Muscle of leg (tissue), 16 donors: ENCODE measurements at places on chromosomes 3 and 15. TPM values are rescaled to one million over a fixed set of nuclear protein-coding genes. Genes with fewer than 3 reads are reported as not detected.

DNA sequence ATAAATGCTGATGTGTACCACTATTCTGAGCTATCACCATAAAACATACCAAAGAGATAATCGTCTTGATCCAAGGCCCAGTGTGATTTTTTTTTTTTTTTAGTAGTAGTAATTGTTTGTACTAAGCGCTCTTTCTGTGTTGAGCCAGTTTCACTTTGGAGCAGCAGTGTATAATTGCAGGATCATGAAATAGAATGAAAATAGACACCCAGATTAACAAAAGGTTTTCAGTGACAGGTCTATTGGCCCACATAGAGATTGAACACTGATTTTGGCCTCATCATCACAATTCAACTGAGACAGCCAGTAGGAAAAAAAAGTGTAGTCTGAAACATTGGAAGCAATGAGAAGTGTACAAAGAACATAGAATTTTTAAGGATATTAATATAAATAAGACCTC lies 749.8 kb downstream of the NAALADL2 start:
- H3K4me3 ChIP-seq, result no peak overlapping the region
- H3K27me3 ChIP-seq, result no peaks in the 10 kb centered on the region
- no peak overlapping the region for H3K27ac ChIP-seq
- H3K36me3 ChIP-seq, result no peaks in the 10 kb centered on the region
- peak; percentile 10 for DNase-seq

The C3orf22 gene
- total RNA-seq, result 0.04 TPM

GRCh38 chr3:149487598-149488197 lies 13.2 kb downstream of the TM4SF4 start:
- H3K4me3 ChIP-seq, result no peak overlapping the region
- no peaks in the 10 kb centered on the region for H3K27me3 ChIP-seq
- DNase-seq, result no peak
- no peaks in the 10 kb centered on the region for H3K36me3 ChIP-seq
- H3K4me1 ChIP-seq, result no peaks in the 10 kb centered on the region

- H3K27ac ChIP-seq, result no peak overlapping the region
- no peak overlapping the region for H3K4me3 ChIP-seq
- H3K4me1 ChIP-seq, result peaks cover 24% of the 10 kb centered on the region
- no peaks in the 10 kb centered on the region for H3K36me3 ChIP-seq
Observed at GRCh38 chr15:70412794-70413193, 315.1 kb upstream of the TLE3 start.

The MME gene
- total RNA-seq, result 16.1 TPM

GRCh38 chr15:62453981-62454380 lies 288.9 kb upstream of the C2CD4B start:
- no peak for DNase-seq
- H3K27me3 ChIP-seq, result no peaks in the 10 kb centered on the region
- H3K27ac ChIP-seq, result peak overlapping the region; percentile 88

The ZNF501 gene
- total RNA-seq, result 8.6 TPM

The SYNPR gene
- total RNA-seq, result 0.04 TPM

DNA sequence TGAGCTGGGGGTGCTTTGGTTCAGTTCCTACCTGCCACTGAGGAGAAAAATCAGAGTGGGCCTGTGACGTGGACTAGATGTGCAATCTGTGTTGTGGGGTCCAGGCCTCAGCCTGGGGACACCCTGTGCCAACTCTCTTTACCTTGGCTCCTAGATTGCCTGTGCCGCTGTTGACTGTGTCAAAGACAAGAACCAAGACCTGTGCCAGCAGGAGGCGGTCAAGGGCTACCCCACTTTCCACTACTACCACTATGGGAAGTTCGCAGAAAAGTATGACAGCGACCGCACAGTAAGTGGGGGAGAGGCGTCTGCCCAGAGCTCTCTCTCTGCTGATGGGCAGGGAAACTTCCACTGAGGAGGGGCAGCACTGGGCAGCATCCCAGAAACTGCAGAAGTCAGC lies 40.6 kb upstream of the SEC22A start:
- no peaks in the 10 kb centered on the region for H3K27me3 ChIP-seq
- H3K4me1 ChIP-seq, result peaks cover 4% of the 10 kb centered on the region
- H3K4me3 ChIP-seq, result no peak overlapping the region
- H3K36me3 ChIP-seq, result peaks cover 30% of the 10 kb centered on the region

The RHOV gene
- total RNA-seq, result 0.13 TPM

DNA sequence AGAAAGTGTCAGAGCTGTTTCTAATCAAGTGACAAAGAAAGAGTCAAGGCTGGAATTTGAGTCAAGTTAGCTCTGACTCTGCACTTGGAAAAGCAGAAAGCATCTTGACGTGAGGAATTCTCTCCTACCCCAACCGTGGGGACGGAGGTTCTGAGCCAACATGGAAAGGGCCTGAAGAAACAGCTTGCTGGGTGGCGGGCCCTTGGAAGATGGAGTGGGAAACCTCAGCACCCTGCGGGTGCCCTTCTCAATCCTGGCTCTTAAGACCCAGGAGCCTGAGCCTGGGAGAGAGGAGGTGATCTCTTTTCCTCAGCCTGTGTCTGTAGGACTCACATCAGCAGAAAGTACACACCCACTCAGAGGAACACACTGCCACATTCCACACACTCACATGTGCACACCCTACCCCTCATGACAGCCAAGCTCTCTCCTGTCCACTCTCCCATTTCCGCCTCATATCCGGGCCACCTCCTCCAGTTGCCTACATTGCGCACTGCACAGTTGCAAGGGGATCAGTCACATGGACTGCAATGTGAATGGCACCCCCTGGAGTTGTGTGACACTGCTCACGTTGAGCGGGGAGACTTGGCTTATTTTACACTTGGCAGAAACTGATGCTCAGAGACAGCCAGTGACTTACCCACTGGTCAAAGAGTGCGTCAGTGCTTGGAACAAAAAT lies 101.5 kb upstream of the SLC6A6 start:
- no peak for DNase-seq
- H3K27ac ChIP-seq, result no peak overlapping the region
- H3K4me3 ChIP-seq, result no peak overlapping the region

GRCh38 chr15:41944313-41944940 lies 27.9 kb downstream of the EHD4 start:
- H3K4me3 ChIP-seq, result no peak overlapping the region
- peaks cover 73% of the 10 kb centered on the region for H3K4me1 ChIP-seq
- DNase-seq, result peak; percentile 83
- H3K36me3 ChIP-seq, result peaks cover 6% of the 10 kb centered on the region
- H3K27ac ChIP-seq, result peak overlapping the region; percentile 81

The PLA2G4E gene
- 0.80 TPM for total RNA-seq

The CMTM6 gene
- 25.9 TPM for total RNA-seq

DNA sequence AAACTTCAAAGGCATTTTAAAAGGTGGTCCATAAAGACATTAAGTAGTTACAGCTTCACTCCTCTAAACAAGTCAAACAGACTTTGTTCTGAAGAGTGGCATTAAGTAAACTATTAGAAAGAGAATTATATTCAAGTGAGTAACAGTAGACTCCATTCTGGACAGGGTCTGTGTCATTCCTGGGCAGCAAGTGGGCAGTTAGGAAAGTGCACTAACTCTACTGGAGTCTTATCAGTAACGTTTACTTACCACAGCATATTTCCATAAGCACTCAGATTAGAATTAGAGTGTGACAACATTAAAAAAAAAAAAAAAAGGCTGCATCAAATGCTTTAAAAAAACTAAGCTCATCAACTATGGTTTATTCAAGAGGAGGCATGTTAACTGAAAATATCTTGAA lies 10.6 kb downstream of the UBR1 start:
- no peaks in the 10 kb centered on the region for H3K27me3 ChIP-seq
- DNase-seq, result no peak
- H3K4me3 ChIP-seq, result no peak overlapping the region
- H3K27ac ChIP-seq, result no peak overlapping the region
- no peaks in the 10 kb centered on the region for H3K4me1 ChIP-seq

The TCTA gene
- 13.3 TPM for total RNA-seq

- H3K27me3 ChIP-seq, result no peaks in the 10 kb centered on the region
- DNase-seq, result no peak
- H3K36me3 ChIP-seq, result no peaks in the 10 kb centered on the region
- no peak overlapping the region for H3K27ac ChIP-seq
- H3K4me3 ChIP-seq, result no peak overlapping the region
- no peaks in the 10 kb centered on the region for H3K4me1 ChIP-seq
Observed at GRCh38 chr3:87949189-87949878, 109.5 kb downstream of the CGGBP1 start.

The SLC51B gene
- 0.71 TPM for total RNA-seq

- no peaks in the 10 kb centered on the region for H3K36me3 ChIP-seq
- H3K4me3 ChIP-seq, result no peak overlapping the region
- H3K27me3 ChIP-seq, result no peaks in the 10 kb centered on the region
- H3K27ac ChIP-seq, result peak overlapping the region; percentile 10
Observed at GRCh38 chr3:173993299-173993698, 595.8 kb downstream of the NLGN1 start.

DNA sequence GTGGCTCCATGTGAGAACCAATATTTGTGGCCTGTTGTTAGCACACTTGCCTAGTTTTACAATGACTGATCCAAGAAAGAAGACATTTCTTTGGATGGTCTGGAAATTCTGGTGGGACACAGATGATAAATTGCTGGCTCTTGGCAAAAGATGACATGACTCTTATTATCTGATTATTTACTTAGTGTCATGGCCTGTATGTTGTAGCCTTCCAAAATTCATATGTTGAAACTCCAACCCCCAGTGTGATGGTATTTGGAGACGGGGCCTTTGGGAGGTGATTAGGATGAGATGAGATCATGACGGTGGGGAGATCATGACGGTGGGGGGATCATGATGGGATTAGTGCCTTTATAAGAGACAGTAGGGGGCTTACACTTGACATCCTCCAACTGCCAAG lies 30.0 kb upstream of the AKAP13 start:
- no peak overlapping the region for H3K27ac ChIP-seq
- no peak for DNase-seq
- no peaks in the 10 kb centered on the region for H3K27me3 ChIP-seq
- peaks cover 7% of the 10 kb centered on the region for H3K4me1 ChIP-seq
- H3K4me3 ChIP-seq, result no peak overlapping the region
- no peaks in the 10 kb centered on the region for H3K36me3 ChIP-seq

- H3K4me3 ChIP-seq, result no peak overlapping the region
- no peaks in the 10 kb centered on the region for H3K36me3 ChIP-seq
- peak; percentile 22 for DNase-seq
- H3K4me1 ChIP-seq, result no peaks in the 10 kb centered on the region
Observed at GRCh38 chr3:158470944-158471638, 99.9 kb upstream of the MLF1 start.

DNA sequence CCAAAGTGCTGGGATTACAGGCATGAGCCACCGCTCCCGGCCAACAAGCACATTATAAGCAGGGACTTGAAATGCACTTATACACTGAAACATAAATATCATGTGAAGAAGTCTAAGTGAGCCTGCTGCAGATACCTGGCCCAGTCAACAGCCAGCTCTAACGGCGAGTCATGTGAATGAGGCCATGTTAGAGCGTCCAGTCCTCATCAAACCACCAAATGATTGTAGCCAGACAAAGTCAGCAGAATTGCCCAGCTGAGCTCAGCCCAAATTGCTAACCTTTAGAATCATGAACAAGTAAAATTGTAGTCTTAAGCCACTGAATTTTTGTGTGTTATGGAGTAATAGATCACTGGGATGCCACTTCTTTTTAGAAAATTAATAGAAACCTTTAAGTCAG lies 37.8 kb upstream of the UACA start:
- no peaks in the 10 kb centered on the region for H3K36me3 ChIP-seq
- H3K27ac ChIP-seq, result no peak overlapping the region
- H3K4me3 ChIP-seq, result no peak overlapping the region
- DNase-seq, result no peak
- H3K27me3 ChIP-seq, result no peaks in the 10 kb centered on the region

DNA sequence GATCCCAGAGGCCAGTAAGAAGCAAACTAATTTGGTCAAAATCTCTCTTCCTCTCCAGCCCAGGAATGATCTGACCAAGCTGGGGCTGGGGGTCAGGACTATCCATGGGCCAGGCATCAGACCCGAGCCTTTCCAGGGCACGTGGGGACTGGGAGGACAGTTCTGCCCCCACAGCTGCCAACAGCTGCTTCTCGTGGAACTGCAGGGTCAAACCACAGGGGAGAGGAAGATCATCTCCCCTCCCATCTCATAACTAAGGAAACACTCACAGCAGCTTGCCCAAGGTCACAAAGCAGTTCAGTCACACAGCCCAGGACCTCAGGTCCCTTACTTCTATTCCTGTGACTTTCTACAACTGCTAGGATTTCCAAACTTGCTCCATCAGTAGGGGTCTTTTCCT lies 47.1 kb downstream of the DAPK2 start:
- no peak for DNase-seq
- H3K27ac ChIP-seq, result no peak overlapping the region
- H3K36me3 ChIP-seq, result no peaks in the 10 kb centered on the region
- no peak overlapping the region for H3K4me3 ChIP-seq
- peaks cover 14% of the 10 kb centered on the region for H3K4me1 ChIP-seq
